ENCODE measurements at places on chromosomes 16 and 17. TPM values are rescaled to one million over a fixed set of nuclear protein-coding genes. Genes with fewer than 3 reads are reported as not detected.

The SPNS3 gene
- total RNA-seq = not detected

The IGFALS gene
- 0.17 TPM for total RNA-seq

The RNFT1 gene
- 14.8 TPM for total RNA-seq

The CCDC92B gene
- total RNA-seq = not detected

The CBFA2T3 gene
- not detected for total RNA-seq

The TBC1D3I gene
- 0.07 TPM for total RNA-seq

The NKD1 gene
- 0.17 TPM for total RNA-seq

The STH gene
- not detected for total RNA-seq

The RAB34 gene
- 104 TPM for total RNA-seq

The TBX4 gene
- not detected for total RNA-seq
